ENCODE measurements at places on chromosomes 13 and 19.
A peak's percentile ranks its signal among the peaks of the same experiment; 100 is the strongest.

DNA sequence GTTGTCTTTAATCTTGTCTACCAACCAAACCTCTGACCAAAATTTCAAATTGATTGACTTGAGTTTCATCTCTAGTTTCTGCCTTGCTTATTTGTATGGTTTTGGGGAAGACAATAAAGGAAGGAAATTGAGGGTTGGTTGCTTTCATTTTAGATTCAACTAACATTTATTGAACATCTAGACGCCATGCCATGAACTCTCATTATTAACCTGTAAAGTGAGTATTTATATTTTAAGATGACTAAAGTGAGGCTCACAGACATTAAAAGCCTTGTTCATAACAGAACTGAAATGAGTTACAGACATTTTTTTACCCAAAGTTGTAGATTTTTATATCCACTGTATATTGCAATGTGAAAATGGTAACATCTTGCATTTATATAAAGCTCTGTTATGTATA is 239.3 kb downstream of the LMO7 start:
- DNase-seq, result no peak

- DNase-seq, result no peak
Observed at GRCh38 chr13:78325585-78325984, 277.8 kb downstream of the POU4F1 start.

- DNase-seq, result no peak
Observed at GRCh38 chr19:3198901-3199700, 13.4 kb downstream of the NCLN start.

GRCh38 chr19:5450482-5451126 is 4.6 kb upstream of the ZNRF4 start:
- no peak for DNase-seq

GRCh38 chr19:42226886-42227285 is 6.8 kb downstream of the ZNF526 start:
- DNase-seq, result no peak

DNA sequence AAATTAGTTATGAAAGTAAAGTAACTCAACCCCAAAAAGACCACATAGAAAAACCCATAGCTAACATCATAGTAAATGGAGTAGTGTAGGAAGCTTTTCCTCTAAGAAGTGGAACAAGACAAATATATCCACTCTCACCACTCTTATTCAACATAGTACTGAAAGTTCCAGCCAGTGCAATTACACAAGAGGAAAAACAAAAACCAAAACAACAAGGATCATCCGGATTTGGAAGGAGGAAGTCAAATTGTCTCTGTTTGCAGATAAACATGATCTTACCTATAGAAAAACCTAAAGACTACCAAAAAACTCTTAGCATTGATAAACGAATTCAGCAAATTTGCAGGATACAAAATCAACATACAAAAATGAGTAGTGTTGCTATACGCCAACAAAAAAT is 8.5 kb upstream of the SIGLEC8 start:
- DNase-seq, result no peak

DNA sequence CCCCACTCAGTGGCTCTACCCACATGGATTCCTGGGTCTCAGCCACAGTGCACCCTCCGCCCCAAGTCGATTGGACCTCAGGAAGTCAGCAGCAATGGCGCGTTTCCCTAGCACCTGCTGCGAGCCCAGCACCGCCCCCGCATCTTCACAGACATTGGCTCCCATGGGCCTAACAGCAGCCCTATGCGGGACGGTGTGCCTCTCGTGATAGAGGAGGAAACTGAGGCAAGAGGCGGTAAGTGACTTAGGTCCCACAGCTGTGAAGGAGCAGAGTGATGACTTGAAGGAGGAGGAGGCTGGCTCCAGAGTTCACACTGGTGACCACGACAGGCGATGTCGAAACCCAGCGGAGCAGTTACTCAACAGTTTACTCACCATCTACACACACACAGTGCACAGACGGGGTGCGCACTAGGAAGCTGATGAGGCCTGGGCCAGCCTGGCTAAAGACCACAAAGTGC is 104.5 kb upstream of the SOX1 start:
- DNase-seq, result no peak

DNA sequence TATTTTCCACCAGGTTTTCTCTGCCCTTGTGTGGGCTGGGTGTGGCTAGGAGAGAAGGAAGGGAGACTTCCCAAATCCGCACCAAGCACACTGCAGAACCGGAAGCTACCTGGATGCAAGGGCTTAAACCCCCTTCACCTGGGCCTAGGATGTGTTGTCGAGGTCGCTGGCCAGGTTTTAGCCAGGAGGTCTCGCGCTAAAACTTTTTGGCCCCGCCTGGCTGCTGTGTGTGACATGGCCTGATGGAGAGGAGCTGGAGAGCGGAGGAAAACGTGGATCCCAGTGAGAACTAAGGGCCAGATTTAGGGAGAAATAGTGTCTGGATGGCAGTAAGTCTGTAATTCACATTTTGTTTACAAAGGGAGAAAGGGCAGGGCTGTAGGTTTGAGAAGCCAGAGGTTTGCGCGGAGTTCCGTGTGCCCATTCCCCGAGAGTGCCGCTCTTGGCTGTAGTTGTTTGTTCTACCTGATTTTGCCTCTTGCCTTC is 3.1 kb upstream of the TSHZ3 start:
- DNase-seq, result no peak

- DNase-seq, result no peak
Observed at GRCh38 chr19:13503570-13504235, 2.6 kb downstream of the CACNA1A start.

- no peak for DNase-seq
Observed at GRCh38 chr19:37803249-37803840, 24.0 kb upstream of the ZNF573 start.

DNA sequence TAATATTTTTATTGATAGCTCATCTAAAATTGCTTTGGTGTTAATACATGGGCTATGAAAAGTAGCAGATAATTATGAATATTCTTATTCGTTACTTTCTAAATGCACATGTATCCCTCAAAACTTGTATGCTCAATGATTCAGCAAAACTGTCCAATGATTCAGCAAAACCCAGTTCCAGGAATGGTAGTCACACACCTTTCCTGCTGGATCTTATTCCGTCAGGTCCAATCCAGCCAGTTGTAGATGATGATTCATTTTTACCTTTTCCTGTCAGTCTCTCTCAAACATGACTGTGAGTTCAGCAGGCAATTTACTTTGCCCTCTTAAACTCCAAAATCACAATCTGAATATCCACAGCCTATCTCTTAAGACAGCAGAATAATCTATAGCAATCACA is 1082.6 kb downstream of the EFNB2 start:
- DNase-seq, result no peak

DNA sequence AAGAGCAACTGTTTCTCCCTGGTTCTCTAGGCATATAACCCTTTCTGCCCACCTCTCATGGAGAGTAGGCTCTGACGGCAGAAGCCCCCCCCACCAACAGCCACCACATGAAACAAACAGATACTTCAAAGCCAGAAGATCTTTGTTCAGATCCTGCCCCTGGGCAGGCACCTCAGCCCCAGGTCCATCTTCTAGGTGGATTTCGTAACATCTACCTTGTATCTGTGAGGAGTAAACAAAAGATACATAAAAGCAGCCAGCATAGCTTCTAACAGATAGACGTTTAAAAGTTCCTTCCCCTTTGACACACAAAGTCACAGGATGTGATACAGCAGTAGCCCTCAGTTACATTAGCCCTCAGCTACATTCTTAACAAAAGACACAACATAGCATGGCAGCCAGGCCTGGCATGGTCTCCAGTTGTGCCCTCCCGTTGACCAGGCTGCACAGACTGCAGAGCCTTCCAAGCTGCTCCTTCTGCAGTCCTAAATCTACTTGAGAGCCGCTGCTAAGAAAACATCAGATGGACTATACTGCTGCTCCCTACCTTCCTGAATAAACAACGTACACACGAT is 35.4 kb downstream of the BRD4 start:
- DNase-seq, result no peak

DNA sequence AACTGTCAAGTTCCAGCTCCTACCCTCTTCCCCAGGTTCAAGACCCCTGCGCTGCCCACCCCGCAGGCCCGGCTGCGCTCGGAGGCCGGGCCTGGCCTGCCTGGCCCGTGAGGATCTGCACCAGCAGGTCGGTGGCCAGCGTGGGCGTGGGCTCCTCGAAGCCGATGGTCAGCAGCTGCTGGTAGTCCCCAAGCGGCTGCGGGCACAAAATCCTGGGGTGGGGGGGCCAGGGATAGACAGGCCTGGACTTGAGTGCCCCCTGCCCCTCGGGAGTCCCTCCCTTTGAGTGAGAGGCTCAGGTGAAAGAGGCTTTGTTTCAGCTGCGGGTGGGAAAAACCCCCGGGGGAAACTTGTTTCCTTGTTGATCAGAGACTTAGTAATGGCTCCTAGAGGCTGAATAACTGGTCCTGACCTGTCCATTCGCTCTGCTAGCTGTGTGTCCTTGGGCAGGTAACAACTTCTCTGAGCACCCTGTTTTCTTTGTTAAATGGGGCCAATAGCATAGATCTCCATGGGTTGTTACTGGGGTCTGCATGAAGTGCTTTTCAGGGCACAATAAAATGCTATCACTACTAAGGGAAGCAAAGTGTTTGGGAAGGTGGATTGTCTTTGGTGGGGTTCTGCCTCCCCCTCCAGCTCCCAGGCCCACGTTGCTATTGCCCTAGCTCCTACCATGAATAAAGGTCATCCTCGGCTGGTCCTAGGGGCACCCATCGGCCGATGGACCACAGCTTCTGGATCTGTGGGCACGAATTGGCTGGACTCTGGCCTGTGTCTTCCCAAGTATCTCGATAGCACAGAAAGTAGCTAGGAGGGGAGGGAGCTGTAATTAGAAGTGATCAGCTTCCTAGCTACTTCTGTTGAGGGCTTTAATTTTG is 3.5 kb downstream of the C19orf67 start:
- no peak for DNase-seq

- peak; percentile 78 for DNase-seq
Observed at GRCh38 chr13:23980160-23980551, 82.9 kb upstream of the C1QTNF9B start.

DNA sequence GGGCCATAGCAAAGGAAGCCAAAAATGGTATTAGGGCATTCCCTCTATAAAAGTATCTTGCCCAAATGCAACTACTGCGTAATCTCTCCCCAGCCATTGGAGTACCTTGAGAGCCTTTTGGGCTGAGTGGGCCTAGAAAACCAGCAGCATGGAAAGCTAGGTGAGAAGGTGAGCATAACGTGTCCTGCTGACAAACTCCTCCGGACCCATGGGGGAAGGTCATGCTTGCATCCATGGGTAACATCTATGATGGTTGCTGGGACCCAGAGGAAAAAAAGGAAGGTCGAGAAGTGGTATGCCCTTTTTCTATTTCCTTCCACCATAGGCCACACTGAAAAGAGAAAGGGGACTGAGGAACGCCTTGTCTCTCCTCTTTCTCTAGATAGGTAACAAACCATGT is 57.4 kb downstream of the ZNF728 start:
- peak; percentile 2 for DNase-seq

- DNase-seq, result no peak
Observed at GRCh38 chr13:85537601-85538000, 261.6 kb downstream of the SLITRK6 start.

DNA sequence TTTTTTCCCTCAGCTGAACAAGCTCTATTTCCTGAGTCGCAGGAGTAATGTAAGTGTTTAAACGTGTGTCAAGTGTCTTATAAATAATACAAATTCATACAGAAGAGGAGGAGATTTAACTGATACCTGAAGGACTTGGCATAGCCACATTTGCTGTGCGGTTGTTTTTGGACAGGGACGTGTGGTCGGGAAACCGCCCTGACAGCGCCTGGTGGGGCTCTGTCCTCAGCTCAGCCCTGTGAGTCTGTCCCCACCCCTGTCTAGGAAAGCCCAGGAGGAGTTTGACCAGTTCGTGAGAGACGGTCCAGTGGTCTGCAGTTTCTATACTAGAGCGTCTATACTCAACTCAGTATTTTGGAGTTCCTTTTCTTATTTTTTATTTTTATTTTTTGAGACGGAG is 16.7 kb downstream of the ZIC2 start:
- no peak for DNase-seq

DNA sequence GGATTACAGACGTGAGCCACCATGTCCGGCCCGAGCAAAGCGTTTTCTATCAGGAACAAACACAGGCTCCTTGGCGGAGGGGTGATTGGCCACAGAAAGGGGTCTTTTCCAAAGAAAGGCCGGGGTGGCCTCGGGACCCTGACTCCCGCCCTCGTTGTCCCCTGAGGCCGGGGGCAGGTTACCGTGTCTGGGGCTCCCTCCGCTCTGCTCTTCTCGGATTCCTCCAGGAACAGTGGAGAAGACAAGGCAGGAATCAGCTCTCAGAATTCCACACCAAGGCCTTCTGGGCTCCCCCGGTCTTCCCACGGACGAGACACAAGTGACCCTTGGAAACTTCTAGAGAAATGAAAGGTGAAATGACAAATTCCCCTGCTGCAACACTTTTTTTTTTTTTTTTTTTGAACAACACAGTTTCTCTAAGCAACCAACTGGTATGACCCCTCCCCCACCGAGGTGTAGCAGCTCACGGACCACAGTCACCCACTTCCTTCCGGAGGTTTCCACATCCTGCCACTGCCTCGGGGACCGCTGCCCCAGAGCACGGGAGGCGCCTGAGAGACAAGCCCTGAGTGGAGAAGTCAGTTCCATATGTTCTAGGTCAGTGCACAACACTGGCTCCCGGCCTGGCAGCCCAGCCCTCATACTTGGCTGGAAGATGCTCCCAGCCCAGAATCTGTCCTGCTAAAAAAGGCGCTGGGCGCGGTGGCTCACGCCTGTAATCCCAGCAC is 11.0 kb downstream of the MOB3A start:
- peak; percentile 12 for DNase-seq

- peak; percentile 34 for DNase-seq
Observed at GRCh38 chr19:7067716-7068115, 1.8 kb upstream of the ZNF557 start.

DNA sequence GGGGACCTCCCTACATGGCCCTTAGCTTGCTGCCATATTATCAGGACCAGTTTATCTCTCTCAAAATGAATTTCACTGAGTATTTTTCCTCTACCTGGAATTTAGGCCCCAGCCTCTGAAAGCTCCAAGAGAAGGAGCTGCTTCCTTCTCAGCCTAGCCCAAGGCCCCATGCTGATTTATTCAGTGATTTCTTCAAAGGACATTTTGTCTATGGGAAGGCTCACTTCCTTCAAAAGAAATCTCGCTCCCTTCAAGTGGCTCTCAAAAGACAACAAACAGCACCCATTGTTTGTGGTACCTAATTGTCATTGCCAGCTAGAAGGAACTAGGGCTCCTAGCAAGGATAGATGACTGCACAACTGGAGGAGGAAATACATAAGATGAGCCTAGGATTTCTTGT is 172.4 kb downstream of the SLC7A1 start:
- DNase-seq, result no peak

DNA sequence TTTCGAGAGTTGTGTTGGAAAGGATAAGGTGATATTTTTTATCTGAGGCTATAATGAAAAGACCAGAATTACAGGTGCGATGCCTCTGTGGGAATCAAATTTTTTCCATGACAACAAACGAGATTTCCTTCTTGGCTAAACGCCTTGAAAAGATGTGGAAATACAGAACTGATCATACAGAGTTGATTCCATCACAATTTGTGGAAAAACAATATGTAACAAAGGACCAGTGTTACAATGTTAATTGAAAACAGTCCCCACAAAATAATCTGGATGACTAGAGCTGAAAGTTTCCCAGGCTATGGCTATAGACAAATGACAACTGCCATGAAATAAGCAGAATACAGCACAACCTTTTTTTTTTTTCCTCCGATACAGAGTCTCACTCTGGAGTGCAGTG is 628.9 kb downstream of the DIAPH3 start:
- no peak for DNase-seq
